Stimulated activated CD4-positive, alpha-beta T cell treated with anti-CD3 and anti-CD28 coated beads, Interleukin-2, amount 100 ng/mL, for 48 hours (primary cell): ENCODE measurements at places on chromosomes 1 and 21.
A peak's percentile ranks its signal among the peaks of the same experiment; 100 is the strongest.

GRCh38 chr1:25805863-25806225 is 5.9 kb downstream of the SELENON start:
- no peak for DNase-seq

GRCh38 chr1:153210206-153210605 is 7.0 kb downstream of the LELP1 start:
- no peak for DNase-seq

DNA sequence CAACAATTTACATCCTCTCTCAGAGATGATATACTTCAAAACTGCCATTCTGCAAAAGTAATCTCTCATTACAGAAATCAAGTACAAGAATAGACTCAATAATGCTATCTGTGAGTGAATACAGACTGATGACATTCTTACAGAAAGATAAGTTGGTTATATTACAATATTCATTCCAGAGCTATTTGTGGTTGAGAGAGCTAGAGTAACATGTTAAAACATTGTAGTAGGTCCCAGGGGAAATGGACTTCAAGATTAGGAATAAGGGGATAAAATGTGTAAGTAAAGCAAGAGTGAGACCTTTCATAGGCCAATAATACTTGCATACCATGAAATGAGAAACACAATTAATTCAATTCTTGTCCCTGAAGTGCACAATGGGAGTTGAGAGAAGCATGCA is 1.5 kb downstream of the F13B start:
- DNase-seq: no peak

- no peak for DNase-seq
Observed at GRCh38 chr1:178262120-178262500, 168.2 kb downstream of the RASAL2 start.

DNA sequence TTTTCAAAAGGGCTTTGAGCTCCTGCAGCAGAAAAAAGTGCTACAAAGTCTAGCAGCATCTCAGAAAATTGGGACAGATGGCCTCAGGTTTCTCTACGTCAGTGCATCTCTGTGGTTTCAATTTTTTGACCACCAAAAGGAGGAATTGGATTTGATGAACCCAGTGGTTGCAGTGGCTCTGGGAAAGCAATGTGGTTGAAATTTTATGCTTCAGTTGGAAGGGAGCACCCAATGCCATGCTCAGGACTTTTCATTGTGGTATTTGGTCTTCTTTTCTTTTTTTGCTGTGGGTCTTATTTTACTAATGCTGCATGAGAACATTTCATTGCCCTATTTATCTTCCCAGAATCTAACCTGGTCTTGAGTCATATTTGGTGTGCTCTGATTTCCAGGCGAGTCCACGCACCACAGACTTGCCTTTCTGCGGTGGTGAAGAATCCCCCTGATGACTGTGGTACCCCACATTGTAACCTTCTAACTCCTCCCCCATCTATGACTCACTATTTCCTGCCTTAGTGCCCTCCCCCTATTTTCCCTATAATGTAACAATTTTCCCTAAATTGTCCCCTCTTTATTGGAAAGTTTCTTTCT is 56.7 kb downstream of the S1PR1 start:
- DNase-seq: no peak

DNA sequence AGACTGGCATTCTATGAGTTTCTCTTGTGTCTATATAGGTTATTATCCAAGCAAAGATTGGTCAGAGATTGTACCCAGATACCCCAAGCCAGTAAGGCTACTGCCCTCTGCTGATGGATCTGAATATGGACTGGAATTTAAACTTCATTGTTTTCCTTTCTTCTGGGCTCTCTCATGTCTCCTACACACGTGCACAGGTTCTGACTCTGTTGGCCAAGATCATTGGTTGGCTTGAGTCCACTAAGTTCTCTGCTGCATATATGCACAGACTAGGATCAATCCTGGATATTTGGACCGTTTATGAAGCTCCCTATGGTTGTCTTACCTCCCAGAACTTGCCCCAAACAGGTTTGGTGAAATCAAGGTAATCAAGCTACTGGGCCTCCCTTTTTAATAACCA is 69.7 kb downstream of the CC2D1B start:
- peak; percentile 1 for DNase-seq

DNA sequence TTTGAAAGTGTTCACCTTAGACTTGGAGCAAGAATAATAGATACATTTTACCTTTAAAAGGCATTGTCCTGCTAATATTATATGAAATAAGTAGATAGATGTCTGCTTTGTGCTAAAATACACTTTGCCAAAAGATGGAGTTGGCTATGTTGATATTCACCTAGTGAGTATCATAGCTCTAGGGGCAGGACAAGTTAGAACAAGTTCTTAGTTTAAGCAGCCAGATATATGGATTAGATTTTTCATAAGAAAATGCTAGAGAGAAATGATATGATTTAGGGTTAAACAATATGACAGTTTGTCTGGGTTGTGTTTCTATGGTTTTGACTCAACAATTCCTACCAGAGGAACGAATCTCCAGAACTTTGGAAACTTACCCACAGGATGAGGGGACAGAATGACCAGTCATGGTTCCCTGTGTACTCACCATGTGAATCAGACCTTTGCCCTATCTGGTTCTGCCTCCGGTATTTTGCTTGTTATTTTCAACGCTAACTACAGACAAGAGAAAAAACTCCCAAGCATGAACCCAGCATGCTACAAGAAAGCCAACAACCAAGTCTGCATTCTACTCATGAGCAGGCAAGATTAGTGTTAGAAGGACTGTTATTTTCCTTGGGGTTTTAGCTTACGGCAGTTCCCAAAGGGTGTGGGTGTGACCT is 1.7 kb downstream of the F5 start:
- DNase-seq: no peak

GRCh38 chr21:45922648-45923047 is 58.9 kb upstream of the COL6A1 start:
- DNase-seq: no peak
